Fibroblast of pulmonary artery (primary cell): ENCODE measurements at places on chromosomes 16 and 17.

DNA sequence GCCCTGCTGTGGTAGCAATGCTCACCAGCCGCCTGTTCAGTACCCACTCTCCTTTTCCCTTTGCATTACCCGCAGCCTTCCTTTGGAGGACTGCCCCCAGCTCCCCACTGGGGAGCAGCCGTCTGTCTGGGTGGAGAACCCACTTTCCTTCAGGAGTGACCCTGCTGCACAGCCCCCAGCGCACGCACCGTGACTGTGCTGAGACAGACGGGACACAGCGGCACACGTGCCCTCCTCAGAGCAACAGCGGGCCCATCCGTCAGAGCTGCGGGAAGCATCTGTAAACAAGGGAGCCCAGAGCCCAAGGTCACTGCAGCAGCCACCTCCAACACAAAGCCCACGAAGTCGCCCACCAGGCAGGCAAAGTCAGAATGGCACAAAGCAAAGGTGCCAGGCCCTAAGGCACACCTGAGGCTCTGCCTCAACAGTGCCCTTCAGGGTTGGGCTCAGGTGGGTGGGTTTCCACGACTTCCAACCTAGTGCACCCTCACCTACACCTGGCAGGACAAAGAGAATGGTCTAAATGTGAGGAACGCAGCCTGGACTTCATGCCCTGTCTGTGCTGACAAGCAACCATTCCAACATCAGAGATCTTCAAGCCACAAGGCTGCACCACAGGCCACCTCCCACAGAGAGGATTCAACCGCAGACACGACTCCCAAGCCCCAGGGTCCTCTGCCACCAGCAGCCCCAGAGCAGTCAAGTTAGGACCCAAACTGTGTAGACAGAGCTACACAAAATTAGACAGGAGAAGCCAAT, 9.9 kb downstream of the AXIN1 start:
- no peak for DNase-seq

- no peak for DNase-seq
These were observed 48.3 kb downstream of the KATNIP start for GRCh38 chr16:27598220-27598619.

DNA sequence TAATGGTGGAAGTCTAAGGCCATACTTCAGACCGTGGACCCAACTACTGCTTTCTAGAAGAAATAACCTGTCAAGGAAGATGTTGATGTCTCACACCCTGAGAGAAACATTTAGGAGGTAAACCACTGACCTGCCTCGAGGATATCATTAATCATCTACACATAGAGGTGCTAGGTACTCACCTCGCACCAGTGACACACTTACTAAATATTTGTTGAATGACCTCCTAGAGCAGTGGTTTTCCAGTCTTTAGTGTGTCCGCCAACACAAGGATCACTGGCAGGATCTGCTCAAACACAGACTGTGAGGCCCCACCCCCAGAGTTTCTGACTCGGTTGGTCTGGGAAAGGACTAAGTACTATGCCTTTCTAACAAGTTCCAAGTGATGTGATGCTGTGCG, 197.4 kb upstream of the CACNG5 start:
- no peak for DNase-seq

DNA sequence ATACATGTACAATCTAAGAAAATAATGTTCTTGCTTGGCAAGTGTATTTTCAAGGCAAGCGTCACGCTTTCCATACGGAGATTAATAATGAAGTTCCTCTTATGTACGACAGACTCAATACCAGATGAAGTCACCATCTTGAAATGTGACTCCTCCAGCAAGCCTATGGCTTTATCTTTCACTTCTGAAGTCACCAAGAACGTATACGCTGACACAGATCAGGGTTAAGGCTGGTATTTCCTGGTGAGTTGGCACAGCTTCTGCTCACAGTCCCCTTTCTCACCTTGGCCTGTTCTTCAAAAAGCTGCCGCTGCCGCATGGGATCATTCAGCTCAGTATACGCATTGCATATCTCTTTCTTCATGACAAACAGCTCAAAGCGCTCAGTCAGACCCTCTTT, 6.1 kb upstream of the ADAT1 start:
- no peak for DNase-seq

- DNase-seq: no peak
These were observed 6.3 kb downstream of the KRT24 start for GRCh38 chr17:40697297-40697696.
